Activated T-cell treated with anti-CD3 and anti-CD28 coated beads, Interleukin-2, amount 50 U/mL, for 48 hours (primary cell): ENCODE measurements at places on chromosomes 2 and 18.

GRCh38 chr2:190794790-190795189, 85.8 kb upstream of the GLS start:
- no peak for DNase-seq

GRCh38 chr2:108270768-108271506, 17.8 kb upstream of the SULT1C2 start:
- DNase-seq: no peak

GRCh38 chr2:102301867-102302362, 9.4 kb upstream of the IL1RL1 start:
- DNase-seq: peak; percentile 69

GRCh38 chr18:76450452-76451395, 44.3 kb downstream of the ZNF516 start:
- peak; percentile 50 for DNase-seq

DNA sequence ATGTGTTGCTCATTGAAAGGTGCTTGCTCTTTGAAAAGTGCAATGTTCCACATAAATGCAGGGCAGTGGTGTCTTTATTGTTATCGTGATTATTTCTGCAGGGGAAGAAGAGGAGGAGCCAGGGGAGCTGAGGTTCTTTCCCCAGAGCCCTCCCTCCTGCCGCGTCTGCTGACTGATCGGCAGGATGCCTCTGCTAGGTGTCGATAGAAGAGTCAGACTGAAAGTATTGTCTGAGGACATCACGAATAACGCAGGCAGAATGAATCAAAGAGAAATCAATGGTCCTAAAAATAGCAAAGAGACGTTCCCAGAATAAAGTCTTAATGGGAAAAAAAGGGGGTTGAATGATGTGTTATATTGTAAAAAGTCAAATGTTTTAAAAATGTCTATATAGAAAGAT, 47.4 kb upstream of the SIX3 start:
- peak; percentile 33 for DNase-seq

DNA sequence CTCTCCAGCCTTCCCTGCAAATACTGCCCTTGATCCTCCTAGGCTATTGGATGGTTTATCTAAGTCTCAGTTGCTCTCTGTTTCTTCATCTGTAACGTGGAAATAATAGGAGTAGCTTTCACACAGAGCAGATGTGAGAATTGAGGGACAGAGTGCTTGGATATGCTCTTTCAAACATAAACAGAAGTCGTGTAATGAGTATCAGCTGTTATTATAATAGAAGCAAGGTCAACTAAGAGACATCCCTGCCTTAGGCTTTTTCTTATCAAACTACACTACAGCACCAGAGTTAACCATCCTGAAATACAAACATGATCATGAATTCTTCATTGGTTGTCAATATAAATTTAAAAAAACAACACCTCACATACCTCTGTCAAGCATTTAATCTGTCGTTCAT, 138.2 kb downstream of the DOK6 start:
- no peak for DNase-seq

DNA sequence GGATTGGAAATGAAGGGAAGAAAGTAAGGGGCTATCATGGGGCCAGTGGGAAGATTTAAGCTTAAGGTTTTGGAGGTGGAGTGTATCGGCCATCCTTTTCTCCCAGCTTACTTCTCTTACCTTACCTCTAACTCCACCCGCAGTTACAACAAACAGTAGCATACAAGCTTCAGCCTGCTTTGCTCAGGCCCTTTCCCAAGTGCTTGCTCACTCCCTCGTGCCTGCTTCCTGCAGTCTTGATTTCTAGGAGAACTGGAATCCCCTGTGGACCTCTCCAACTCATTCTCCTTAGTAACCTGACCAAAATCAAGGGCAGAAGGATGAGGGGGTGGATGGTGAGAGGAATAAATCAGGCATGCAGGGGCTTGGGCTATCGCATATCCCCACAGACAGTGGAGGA, 5.8 kb upstream of the LYG2 start:
- no peak for DNase-seq

DNA sequence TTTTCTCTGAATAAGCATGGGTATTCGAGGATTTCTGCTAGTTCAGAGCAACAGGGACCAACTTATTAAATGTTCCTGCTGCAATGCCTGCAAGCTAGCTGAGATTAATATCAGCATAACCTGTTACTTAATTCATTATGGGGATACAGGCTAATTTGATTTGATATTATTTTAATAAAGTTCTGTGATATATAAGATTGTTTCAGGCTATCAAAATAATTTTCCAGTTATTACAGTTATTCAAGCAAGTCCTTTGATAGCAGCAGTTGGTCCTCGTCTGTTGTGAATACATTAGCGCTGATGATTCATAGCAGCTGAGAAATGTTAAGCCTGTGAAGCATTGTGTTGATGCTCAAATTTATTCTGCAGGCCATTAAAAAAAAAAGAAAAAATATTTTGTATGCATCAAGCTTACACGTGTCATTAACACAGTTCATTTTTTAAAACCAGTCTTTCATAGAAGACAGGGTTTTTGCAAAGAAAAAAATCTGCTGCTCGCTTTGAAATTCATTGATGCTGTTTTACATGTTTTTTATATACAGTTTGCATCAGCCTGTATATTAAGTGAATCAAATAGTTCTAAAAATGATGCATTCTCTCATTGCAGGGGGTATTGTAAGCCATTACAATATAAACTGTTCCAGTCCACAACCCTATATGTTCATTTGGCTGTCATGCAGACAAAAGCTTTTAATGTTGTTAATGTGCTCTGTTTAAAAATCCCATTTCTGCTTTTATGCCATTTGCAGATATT, 482.5 kb downstream of the BCL11A start:
- no peak for DNase-seq

GRCh38 chr2:79882548-79882947, 369.7 kb downstream of the CTNNA2 start:
- no peak for DNase-seq

DNA sequence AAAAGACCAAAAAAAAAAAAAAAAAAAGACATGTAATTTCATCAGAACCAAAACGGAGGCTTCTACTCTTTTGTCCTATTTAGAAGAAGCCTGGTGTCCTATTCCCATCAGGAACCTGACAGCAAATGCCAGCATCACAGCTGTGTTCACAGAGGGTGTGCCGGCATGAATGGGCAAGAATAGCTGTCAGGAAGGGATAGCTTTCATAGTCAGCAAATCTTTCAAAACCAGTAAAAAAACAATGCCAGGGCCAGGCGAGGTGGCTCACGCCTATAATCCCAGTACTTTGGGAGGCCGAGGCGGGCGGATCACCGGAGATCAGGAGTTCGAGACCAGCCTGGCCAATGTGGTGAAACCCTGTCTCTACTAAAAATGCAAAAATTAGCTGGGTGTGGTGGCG, 231.8 kb upstream of the PXDN start:
- no peak for DNase-seq

DNA sequence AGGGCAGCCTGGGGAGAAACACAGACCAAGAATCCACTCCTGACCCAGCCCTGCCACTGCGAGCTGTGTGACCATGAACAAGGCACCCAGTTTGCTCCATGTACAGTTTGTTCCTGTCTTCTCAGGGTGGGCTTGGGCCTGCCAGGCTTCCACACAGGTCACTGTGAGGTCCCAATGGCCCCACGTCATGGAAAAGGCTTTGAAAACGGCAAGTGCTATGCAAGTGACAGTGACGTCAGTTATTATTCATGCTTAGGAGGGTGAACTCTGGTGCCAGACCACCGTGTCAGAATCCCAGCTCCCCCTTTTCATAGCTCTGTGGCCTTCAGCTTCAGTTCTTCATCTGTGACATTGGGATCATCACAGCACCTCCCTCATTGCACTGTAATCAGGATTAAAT, 87.1 kb downstream of the TNS1 start:
- DNase-seq: no peak

DNA sequence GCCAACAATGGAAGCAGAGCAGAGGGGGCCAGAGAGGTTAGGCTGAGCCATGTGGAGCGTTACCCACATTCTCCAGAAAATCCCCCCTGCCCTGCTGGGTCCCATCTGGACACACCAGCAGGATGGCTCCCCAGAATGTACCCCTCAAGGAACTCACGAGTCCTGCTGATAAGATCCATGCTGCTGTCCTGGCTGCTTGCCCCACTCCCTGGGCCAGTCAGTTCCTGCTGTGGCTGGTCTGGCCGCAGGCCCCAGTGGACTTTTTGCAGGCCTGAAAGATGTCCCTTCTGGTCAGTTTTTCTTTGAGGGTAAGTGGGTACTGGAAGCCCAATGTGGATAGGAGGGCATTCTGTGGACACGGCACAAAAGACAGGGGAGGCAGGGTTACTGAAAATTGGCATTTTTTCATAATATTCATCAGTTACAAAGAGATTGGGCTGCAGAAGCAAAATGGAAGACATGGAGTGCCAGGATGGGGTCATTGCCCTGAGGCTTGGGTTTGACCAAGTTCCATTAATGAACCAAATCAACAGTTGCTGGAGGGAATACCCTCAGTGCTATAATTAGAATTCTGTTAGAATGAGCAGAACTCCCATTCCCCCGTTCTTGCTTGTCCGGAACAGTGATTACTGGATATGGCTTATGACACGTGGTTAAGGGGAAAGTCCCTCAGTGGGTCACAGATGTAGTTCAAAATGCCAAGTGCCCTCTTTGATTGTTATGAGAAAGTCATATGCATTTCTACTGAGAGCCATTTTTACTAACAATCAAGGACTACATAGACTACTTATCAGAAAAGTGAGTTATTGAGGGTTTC, 38.7 kb downstream of the SLC4A5 start:
- DNase-seq: no peak

DNA sequence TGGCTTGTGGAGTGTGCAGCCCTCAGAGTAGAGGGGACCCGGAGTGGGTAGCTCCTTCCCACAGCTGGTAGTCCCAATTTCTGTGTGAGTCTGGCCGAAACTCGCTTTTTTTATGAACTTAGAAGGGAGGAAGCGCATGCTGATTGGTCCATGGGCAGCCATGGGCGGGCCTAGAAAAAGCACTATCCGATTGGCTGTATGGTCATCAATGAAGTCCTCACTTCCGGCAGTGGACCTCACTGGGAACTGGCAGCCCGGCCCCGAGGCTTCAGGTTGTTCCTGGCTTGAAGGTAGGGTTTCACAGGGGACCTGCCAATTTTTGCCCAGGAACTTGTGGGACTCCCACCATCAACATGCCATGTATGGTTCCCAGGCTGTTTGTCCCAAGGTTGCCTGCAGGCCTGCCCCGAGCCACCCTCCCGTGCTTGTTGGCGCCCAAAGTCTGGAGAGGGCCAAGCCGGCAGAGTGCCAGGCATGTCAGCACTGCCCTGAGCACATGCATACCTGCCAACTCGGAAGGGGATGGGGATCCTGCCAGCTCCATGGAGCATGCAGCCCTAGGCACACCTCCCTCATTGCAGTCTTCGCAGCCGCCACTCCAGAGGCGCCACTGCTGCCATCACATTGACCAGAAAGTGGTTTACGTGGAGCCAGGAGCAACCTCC, 98.5 kb downstream of the ATP9B start:
- no peak for DNase-seq

- DNase-seq: no peak
Measured at GRCh38 chr2:188092734-188093133, 198.9 kb upstream of the GULP1 start.

GRCh38 chr2:29607038-29607420, 314.4 kb downstream of the ALK start:
- no peak for DNase-seq

DNA sequence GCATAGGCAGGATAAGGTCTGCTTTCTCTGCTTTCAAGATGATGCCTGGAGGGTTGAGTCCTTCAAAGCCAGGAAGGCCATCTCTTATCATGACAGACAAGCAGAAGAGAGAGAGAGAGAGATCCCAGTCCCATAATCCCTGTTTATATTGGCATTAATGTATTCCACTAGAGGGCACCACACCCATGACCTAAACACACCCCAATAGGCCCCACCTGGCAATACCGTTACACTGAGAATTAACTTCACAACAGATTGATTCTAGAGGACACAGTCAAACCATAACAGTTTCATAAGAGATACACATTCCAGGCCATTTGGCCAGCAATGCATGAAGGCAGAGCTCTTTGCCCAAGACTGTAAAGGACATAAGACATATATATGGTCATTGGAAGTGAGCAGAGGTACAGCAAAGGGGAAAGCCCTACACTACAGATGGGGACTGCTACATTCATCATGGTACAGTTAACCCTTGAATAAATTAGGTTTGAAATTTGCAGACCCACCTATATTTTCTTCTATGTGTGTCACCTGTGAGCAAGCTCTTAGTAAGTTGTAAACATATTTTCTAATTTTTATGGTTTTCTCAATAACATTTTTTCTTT, 1516.1 kb downstream of the RPIA start:
- DNase-seq: no peak

DNA sequence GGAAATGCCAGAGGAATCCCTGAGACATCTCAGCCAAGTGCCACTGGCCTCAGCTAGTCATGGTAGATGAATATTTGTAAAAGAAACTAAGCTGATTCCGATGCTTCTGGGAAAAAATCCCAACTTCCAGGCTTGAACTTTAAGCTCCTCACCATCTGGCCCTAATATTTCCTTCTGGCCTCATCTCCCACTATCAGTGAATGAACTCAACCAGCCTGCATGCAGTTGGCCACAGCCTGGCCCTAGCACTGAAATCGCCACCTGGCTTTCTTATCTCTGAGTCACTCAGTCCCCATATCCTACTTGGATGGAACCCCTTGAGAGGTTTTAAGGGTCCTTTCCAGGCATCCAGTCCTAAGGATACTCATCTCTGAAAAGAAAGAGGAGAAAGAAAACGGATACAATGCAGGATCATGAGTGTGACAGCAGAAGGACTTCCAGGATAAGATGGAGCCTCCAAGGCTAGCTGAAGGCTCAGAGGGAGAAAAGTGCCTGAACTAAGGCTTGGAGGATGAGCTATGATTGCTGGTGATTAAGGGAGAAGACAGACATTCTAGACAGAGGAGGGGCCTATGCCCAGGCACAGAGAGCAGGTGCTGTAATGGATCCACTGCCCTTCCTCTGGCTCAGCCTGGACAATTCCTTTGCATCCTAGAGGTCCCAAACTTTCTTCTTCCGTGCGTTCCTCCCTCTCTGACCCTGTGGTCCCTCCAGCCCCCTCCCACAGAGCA, 141.5 kb upstream of the MYCN start:
- DNase-seq: no peak

DNA sequence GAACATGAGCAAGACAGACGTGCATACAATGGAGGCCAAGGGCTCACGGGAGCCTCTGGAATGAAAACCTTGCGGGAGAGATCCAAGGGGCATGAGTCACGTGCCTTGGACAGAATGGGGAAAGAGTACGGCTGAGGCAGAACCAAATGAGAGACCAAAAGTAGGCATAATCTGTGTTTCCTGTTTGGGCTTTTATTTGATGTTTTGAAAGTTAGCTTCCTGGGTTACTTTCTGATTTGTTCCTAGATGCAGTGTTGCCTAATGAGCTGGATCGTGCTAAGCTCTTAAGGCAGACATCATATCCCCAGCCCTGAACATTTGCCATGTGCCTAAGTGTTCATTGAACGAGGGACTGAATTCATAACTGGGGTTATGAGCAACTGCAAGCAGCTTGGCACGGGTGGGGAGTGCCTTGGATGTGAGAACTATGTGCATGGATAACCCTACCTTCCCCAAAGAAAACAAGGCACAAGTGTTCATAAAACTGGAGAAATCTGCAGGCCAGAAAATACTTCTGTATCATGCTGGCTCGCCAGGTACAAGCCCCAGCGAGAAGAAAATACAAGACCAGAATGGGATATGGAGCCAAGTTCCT, 60.3 kb upstream of the RPL31 start:
- no peak for DNase-seq
